NCI-H774 (cell line): ENCODE measurements at places on chromosomes 6 and 20.

DNA sequence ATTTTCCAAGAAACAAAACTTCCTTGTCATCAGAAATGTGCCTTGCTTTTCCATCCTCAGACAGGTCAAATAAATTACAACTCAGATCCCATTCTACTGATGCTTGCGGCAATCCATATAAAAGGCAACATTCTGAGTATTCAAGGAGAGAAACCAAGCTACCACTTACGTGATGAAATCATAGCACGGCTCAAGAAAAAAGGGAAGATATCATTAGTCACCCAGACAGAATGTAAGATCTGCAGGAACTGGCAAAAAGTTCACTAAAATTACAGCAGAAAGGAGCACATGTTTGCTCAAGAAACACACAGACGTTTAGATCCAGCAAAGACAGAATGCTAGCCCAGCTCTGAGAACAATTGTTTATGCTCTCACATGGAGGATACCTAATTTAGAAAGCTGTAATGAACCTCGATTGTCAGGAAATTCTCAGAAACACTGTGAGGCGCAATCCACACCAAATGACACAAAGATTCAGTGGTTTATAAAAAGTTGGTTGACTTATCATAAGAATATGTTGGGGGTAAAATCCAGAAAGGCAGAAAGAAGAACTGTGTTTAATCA is 304.2 kb downstream of the ADGRG6 start:
- DNase-seq: no peak

DNA sequence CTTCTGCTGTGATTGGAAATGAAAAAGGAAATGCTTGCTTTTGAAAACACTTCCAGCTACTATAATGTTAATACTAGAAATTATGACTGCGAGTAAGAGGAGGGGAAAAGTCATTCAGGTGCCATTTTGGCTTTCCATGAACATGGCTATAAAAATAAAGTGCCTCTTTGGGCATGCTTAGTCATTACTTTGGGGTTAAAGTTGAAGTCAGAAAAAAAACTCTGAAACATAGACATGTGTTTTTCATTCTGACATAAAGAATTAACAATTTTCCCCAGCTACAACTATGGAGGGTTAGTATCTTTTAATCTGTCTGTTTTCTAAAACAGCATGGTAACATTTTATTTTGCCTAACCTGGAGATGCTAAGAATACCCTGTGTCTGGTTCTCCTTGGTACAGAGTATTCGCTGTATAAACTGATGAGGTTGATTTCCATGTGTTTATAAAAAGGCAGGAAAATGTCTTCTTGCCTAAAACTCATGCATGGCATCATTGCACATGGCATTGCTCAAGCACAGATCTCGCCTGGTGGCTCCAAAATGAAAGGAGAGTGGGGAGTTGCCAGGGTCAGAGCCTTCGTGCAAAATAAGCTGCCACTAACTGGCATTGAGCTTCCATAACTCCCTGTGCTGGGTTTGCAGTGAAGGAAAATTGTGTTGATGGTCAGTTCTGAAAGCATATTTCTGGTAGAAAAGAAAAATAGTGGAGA is 188.9 kb downstream of the KCNQ5 start:
- DNase-seq: no peak

- peak; percentile 44 for DNase-seq
Observed at GRCh38 chr6:124433387-124434160, 528.7 kb upstream of the RNF217 start.

DNA sequence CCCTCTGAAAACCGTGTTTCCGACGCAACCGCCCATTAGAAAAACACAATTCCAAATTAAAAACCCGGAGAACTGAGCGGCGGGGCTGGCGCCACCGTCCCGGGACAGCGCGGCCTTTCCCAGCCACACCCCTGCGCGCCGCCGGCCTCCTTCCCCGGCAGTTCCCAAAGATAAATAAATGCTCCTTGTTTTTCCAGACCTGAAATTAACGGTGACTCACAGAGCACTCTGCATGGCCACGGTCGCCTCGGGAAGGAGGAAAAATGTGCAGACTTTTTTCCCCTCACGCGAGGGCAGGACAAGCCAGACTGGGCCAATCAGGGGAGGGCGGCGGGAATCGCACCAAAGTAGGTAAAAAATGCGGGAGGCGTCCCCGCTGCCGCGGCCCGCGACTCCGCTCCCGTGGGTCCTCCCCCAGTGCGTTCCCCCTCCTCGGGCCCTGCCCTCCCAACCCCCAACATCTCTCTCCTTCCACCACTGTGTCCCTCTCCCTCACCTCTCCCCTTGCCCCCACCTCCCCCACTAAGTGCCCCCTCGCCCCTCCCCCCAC is 828 bp upstream of the DSTN start:
- peak; percentile 49 for DNase-seq

DNA sequence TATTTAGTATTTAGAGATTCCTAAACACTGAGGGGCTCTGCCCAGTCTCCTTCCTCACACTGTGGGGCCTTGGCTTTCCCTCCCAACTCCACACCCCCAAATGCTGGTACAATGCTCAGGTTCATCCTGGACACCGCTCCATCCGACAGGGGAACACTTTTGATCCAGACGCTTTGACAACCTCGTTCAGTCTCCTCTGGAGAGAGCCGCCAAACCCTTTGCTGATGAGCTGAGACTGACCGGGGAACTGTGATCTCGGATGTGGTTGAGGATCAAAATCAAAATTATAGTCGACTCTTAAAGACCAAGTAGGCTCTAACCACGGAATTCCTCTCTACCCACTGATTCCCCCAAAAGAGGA is 38.8 kb upstream of the HLA-E start:
- no peak for DNase-seq

- DNase-seq: no peak
Observed at GRCh38 chr20:52303281-52303950, 111.8 kb upstream of the ZFP64 start.

DNA sequence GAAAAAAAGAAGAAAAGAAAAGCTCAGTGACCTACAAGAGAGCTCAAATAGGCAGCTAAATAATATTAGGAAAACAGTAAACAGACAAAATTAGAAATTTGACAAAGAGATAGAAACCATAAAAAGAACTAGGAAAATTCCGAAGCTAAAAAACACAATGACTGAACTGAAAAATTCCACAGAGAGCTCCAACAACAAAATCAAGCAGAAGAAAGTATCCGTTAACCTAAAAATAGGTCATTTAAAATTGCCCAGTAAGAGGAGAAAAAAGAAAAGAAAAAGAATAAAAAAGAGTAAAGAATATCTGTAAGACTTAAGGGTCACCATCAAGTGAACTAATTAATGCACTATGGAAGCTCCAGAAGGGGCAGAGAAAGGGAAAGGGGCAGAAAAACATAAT is 6.6 kb upstream of the ECHDC1 start:
- no peak for DNase-seq

- peak; percentile 87 for DNase-seq
Observed at GRCh38 chr6:133921249-133921859, 31.7 kb upstream of the TBPL1 start.

GRCh38 chr20:3663031-3663701 is at the start of gene GFRA4:
Gene GFRA4, minus strand, starts transcription at chr20:3663399. Its CDS starts 0 bp downstream, at chr20:3663399.
- DNase-seq: no peak

DNA sequence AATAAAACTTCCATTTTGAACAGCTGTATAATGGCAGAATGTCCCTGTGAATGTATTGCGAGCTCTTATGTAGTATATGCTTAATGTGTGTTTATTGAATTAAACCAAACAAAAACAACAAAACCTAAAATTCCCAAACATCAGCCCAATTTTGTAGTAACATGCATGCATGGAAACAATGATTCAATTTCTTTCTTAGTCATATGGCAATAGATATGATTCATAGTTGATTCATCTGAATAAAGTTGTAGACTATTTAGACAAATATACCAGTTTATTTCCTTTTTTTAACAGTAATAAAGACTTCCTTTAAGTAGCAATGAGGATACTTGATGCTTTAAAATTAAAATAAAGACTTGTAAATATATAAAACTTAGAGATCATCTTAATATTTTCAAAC is 670.6 kb downstream of the CD109 start:
- DNase-seq: no peak

DNA sequence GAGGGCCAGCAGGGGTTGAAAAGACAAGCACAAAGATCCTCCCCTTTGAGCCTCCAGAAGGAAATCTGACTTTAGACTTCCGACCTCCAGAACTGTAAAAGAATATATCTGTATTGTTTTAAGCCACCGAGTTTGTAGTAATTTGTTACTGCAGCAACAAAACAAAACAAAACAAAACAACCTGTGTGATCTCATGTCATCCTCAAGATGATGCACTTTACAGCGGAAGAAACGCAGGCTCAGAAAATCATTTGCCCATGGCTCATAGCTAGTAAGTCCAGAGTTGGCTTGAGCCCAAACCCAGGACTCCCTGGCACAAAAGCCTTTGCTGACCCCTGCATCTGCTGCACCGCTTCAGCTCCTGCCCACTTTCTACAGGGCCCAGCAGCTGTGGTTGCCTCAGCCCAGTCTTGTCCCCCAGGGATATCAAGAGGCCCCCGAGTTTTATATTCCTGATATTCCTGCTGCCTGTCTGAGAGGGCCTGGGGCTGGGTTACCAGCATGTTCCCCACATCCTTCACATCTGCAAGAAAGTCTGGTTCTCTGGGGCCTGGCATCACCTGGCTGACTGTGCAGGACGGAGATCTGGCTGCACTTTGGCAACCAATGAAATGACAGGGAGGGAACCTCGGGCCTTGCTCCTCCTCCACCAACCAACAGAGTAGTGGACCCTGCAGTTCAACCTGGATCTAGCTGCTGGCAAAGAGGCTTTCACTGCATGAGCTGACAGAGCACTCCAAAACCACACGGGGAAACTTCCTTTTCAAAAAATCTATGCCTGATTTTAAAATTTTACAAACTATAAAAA is 56.9 kb downstream of the JPH2 start:
- DNase-seq: no peak

DNA sequence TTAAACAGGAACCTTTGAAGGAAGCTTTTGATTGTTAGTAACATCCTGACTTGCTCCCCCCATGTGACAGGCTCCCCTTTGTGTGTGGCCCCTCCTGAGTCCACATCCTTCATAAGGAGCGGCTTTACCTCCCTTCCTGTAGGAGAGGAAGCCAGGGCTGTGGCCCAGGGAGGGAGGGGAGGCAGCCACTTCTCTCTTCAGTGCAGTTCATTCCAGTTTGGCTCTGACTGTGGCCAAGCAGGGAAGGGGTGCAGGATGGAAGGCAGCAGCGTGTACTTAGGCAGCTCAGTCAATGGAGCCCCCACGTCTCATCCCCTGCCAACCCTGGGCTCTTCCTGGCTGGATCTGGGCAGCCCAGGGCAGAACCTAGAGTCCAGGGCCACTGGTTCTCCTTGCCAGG is 295.2 kb downstream of the QKI start:
- DNase-seq: no peak

DNA sequence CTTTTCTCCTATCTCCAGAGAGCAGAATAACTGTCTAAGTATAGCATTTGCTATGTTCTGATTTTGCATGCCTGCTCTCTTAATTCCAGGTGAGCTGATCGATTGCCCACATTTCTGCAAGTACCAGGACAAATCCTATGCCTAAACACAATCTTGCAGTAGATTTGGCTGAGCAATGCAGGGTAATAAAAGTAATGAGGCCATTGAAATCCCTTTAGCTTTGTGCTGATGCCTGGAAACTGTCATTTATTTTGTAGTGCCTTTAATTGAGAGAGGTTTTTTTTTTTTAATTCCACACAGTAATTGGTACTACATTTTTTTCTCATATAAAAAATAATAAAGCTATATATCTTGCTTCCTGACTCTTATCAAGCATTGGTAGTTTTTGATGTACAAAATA is 252.3 kb downstream of the NKAIN2 start:
- DNase-seq: peak; percentile 88

GRCh38 chr20:26135325-26136110 is 438.9 kb upstream of the ZNF337 start:
- DNase-seq: peak; percentile 41

DNA sequence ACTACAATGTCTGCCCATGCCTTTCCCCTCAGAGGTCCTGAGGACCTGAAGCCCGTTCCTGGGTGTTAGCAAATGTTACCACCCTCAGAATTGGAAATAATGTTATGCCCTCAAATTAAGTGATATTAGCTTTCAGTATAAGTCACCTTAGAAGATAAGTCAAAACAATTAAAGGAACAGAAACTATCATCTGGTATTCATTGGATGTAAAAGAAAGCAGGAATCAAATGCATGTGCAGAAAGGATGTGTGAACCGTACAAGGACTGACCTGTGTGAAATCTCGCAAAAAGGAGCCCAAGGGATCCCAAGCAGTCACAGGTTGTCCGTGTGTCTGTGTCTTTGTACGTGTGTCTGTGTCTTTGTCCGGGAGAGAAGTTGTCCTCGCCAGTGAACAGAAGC is 51.6 kb upstream of the TAB2 start:
- DNase-seq: no peak

DNA sequence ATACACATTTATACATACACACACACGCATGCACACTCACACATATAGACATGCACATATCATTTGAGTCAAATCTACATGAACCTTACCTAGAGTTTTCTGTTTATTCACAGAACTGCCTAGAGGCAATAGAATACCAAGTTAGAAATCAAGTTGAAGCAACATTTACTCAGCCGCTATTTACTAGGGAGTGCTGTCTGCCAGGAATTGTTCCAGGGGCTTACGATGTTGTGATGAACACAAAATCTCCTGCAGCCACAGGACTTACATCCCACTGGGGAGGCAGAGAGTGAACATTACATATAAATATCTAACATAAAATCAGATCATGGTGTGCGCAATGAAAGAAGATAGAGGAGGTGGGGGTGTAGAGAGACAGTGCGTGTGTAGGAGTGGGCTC is 80.4 kb downstream of the GCLC start:
- DNase-seq: no peak
